Nephron progenitor cell (in vitro differentiated cells): ENCODE measurements at places on chromosomes 3 and 15.

DNA sequence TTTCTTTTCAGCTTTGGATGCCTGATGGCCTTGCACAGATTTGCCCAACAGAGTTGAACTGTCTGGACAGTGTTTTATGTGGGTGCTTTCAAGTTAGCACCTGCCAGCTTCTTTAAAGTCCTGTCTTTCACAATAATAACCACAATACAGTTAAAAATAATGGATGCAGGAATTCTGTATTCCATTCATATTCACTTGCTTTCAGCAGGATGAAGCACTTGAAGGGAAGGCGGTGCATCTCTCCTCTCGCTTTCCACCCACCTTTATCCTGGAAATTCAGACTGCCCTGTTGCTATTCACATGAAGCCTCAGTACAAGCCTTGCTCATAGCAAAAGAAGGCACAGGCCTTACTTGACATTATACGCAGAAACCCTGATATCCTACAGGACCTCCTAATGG lies 26.5 kb upstream of the GYG1 start:
- H3K4me3 ChIP-seq, result no peak overlapping the region
- peaks cover 2% of the 10 kb centered on the region for H3K4me1 ChIP-seq
- DNase-seq, result no peak
- H3K36me3 ChIP-seq, result no peaks in the 10 kb centered on the region
- H3K27ac ChIP-seq, result no peak overlapping the region

- H3K27me3 ChIP-seq, result no peaks in the 10 kb centered on the region
- peaks cover 17% of the 10 kb centered on the region for H3K4me1 ChIP-seq
- H3K4me3 ChIP-seq, result no peak overlapping the region
- no peak overlapping the region for H3K27ac ChIP-seq
- no peaks in the 10 kb centered on the region for H3K36me3 ChIP-seq
Measured at GRCh38 chr3:101870138-101870537, 20.8 kb downstream of the NFKBIZ start.

- H3K27me3 ChIP-seq, result peaks cover 8% of the 10 kb centered on the region
- H3K4me1 ChIP-seq, result peaks cover 19% of the 10 kb centered on the region
- H3K27ac ChIP-seq, result no peak overlapping the region
- H3K36me3 ChIP-seq, result peaks cover 5% of the 10 kb centered on the region
Measured at GRCh38 chr15:88865498-88866099, 29.7 kb downstream of the HAPLN3 start.

- no peak for DNase-seq
- peaks cover 4% of the 10 kb centered on the region for H3K27me3 ChIP-seq
- no peak overlapping the region for H3K4me3 ChIP-seq
- no peak overlapping the region for H3K27ac ChIP-seq
- peaks cover 6% of the 10 kb centered on the region for H3K4me1 ChIP-seq
Measured at GRCh38 chr3:99859825-99860224, 42.2 kb downstream of the CMSS1 start.

DNA sequence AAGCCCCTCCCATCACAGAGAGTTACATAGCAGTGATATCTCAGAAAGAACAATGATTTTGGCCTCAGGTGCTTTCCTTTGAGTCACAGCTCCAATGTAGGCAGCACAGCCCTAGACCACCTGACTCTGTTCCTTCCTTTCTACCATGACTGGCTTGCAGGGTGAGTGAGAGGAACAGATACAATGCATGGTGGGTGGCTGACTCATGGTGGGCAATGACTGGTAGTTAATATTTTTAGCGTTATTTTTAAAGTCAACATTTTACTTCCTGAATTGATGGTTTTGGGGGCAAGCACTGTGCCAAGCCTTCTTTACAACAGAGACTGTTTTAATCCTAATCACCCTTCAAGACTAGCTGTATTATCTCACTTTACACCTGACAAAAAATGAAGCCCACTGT lies 32.8 kb upstream of the ST3GAL6 start:
- H3K27ac ChIP-seq, result no peak overlapping the region
- no peaks in the 10 kb centered on the region for H3K36me3 ChIP-seq
- H3K4me3 ChIP-seq, result peak overlapping the region; percentile 60
- H3K4me1 ChIP-seq, result peaks cover 45% of the 10 kb centered on the region
- peaks cover 13% of the 10 kb centered on the region for H3K27me3 ChIP-seq

GRCh38 chr3:50370594-50370993 lies 11.3 kb upstream of the TMEM115 start:
- no peak for DNase-seq
- no peaks in the 10 kb centered on the region for H3K36me3 ChIP-seq
- H3K27me3 ChIP-seq, result peaks cover 15% of the 10 kb centered on the region

- H3K4me3 ChIP-seq, result no peak overlapping the region
- no peaks in the 10 kb centered on the region for H3K27me3 ChIP-seq
- no peaks in the 10 kb centered on the region for H3K36me3 ChIP-seq
- H3K4me1 ChIP-seq, result no peaks in the 10 kb centered on the region
Measured at GRCh38 chr3:153373606-153374005, 211.6 kb downstream of the RAP2B start.

GRCh38 chr3:114770874-114771273 lies 376.2 kb downstream of the ZBTB20 start:
- H3K4me1 ChIP-seq, result peaks cover 11% of the 10 kb centered on the region
- no peak overlapping the region for H3K4me3 ChIP-seq
- H3K27me3 ChIP-seq, result peaks cover 6% of the 10 kb centered on the region
- H3K36me3 ChIP-seq, result no peaks in the 10 kb centered on the region
- DNase-seq, result no peak

- H3K27ac ChIP-seq, result no peak overlapping the region
- peaks cover 8% of the 10 kb centered on the region for H3K36me3 ChIP-seq
- DNase-seq, result no peak
- H3K4me3 ChIP-seq, result no peak overlapping the region
- H3K27me3 ChIP-seq, result no peaks in the 10 kb centered on the region
Measured at GRCh38 chr3:190575437-190576185, 61.7 kb downstream of the IL1RAP start.

GRCh38 chr15:98807262-98807661 lies 158.9 kb downstream of the IGF1R start:
- peaks cover 40% of the 10 kb centered on the region for H3K4me1 ChIP-seq
- DNase-seq, result no peak
- peaks cover 27% of the 10 kb centered on the region for H3K36me3 ChIP-seq
- H3K4me3 ChIP-seq, result no peak overlapping the region
- peaks cover under 1% of the 10 kb centered on the region for H3K27me3 ChIP-seq
- H3K27ac ChIP-seq, result no peak overlapping the region

GRCh38 chr3:77460326-77460725 lies 420.4 kb downstream of the ROBO2 start:
- no peaks in the 10 kb centered on the region for H3K36me3 ChIP-seq
- no peaks in the 10 kb centered on the region for H3K27me3 ChIP-seq
- DNase-seq, result no peak
- no peak overlapping the region for H3K27ac ChIP-seq

- H3K36me3 ChIP-seq, result peaks cover 11% of the 10 kb centered on the region
- H3K27ac ChIP-seq, result no peak overlapping the region
- H3K27me3 ChIP-seq, result no peaks in the 10 kb centered on the region
- H3K4me3 ChIP-seq, result no peak overlapping the region
- DNase-seq, result no peak
Measured at GRCh38 chr3:120681506-120682038, 467 bp downstream of the HGD start.
